ENCODE measurements at places on chromosomes 2 and 18.

- no peak for DNase-seq
Observed at GRCh38 chr2:24515335-24515734, 24.3 kb downstream of the NCOA1 start.

- DNase-seq, result no peak
Observed at GRCh38 chr2:233079953-233080835, 20.1 kb downstream of the INPP5D start.

DNA sequence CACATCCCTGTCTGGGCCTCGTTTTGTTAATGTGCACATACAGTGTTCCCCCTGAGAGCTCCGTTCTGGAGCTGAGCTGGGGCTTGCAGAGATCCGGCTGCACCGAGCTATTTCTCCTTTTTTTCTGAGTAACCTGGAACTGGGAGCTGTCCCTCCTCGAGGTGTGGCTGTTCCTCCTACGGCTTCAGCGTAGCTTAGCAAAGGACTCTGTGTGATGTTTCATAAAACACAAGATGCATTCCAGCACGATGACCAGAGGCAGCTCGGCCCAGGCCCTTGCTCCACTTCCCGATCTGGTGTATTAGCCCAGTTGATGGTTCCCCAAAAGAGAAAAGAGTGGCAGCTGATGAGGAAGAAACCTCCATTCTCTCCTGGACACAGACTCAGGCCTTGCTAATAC is 103.0 kb downstream of the FAM210A start:
- no peak for DNase-seq

- DNase-seq, result no peak
Observed at GRCh38 chr2:118269408-118270051, 181.3 kb downstream of the INSIG2 start.

Measured in activated T-cell treated with anti-CD3 and anti-CD28 coated beads for 24 hours (primary cell).